Fibroblast of mammary gland (primary cell): ENCODE measurements at places on chromosomes 16 and 17.

- peak; percentile 40 for DNase-seq
Observed at GRCh38 chr17:61323003-61323908, 76.4 kb upstream of the TBX2 start.

DNA sequence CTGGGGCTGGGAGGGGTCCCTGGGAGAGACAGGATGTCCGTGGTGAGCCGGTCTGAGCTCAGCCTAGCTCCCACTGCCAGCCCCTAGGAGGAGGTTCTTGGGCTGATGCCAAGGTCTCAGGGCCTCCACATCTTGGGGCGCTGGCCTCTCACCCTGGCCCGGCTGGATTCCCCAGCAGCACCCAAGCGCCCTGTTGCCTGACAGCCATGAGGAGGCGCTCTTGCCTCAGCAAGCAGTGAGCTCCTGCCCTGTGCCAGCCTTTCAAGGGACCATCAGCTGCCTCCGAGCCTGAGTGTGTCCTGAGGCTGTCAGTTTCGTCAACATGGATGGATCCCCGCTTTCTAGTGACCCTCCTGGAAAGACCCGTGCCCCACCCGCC lies 234.9 kb upstream of the CIBAR2 start:
- no peak for DNase-seq

DNA sequence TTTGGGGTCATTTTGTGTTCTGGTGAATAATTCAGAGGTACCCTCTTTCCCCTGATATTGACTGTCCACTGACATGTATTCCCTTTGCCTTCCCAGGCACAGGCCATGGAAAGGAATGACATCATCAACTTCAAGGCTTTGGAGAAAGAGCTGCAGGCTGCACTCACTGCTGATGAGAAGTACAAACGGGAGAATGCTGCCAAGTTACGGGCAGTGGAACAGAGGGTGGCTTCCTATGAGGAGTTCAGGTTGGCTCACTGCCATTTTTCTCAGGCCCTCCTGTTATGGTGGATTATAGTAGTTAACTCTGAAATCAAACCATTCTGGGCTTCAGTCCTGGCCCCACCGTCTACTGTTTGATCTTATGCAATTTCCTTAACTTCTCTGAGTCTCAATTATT lies 1.6 kb upstream of the EFTUD2 start:
- peak; percentile 89 for DNase-seq

DNA sequence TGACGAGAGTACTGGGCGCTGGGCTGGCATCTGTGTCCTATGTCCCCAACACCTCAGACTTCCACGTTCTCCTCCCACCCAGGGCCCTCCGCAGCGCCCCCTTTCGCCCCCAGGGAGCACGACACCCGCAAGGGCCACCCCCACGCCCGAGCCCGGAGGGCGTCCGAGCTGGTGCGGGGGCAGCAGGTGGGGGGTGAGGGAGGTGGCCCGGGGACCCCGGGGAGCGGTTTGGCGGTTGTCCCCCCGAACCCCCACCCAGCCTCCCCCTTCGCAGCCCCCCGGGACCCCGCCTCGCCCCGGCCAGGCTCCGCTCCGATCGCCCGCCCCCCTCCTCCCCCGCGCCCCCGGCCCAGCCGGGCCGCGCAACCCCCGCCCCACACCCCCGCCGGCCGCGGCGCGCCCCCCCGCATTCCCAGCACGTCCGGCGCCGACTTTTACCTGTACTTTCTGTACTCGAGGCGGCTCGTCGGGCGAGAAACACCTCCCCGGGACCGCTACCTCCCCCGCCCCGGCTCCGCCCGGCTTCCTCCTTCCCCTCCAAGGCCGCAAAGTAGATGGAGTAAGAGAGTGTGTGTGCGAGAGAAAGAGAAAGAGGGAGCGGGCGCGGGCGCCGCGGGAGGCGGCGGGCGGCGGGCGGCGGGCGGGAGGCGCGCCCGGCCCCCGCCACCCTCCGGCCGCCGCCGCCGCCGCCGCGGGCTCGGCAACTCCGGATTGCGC lies 901 bp downstream of the CDYL2 start:
- no peak for DNase-seq

DNA sequence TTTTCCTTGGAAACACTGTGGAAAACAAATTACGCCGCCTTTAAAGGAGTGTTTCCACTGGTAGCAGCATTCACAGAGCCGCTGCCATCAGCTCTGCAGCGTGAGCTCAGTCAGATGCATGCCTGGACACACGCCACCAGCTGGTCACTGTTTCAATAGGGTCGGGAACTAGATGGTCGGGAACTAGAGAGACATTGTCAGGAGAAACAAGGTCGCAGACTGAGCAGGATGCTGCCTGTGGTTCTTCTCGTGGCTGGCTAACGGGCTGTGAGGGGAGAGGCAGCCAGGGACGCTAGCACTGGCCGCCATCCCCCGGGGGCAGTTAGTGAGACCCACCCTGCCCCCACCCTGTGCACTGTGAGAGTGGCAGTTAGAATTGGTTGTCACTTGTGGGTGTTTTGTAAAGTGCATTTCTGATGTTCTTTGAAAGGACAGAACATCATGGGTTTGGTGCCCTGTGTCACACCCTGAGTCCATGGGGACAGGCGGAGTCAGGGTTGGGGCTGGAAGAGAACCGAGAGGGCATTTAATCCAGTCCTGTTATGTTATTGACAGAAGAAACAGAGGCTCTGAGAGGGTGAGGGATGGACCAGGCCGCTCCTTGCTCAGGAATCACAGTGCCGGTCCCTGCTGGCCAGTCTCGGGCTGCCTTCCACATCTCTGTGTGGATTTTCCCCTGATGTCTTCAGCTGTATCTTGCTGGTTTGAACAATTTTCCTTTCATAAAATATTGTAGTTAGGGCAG lies 86.3 kb downstream of the SPECC1 start:
- peak; percentile 43 for DNase-seq

GRCh38 chr16:314795-315299 lies 31.9 kb downstream of the PDIA2 start:
- DNase-seq: no peak

- no peak for DNase-seq
Observed at GRCh38 chr16:62940569-62940968, 904.3 kb upstream of the CDH8 start.

DNA sequence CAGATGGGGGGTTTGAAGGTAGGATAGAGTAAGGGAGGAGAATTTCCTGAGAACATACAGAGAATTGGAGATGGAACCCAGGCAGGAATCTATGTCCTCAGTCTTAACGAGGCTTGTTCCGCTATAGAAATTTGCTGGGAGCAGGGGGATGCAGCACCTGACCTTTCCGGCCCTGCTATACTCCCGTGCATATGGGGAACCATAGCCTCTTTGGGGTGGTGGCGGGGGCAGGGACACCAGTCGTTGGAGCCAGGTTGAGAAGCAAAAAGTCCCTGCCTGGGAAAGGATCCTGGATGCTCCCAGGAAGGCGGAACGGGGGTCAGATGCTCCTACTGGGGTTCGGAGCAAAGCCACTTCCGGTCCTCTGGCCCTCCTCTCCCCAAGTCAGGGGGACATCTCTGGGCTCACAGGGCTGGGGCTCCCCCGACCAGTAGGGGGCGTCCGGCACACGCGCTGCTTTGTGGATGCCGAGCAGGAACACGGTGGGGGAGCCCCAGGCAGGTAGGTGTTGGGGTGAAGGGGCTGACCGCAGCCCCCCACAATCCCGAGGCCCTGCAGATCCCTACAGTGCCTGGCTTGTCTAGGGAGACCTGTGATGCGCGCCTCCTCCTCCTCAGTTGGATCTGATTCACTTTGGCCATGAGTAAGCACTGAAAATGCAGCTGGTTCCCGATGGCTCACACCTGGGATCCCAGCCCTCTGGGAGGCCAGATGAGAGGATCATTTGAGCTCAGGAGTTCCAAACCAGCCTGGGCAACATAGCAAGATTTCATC lies 15.5 kb upstream of the TFAP4 start:
- peak; percentile 75 for DNase-seq

DNA sequence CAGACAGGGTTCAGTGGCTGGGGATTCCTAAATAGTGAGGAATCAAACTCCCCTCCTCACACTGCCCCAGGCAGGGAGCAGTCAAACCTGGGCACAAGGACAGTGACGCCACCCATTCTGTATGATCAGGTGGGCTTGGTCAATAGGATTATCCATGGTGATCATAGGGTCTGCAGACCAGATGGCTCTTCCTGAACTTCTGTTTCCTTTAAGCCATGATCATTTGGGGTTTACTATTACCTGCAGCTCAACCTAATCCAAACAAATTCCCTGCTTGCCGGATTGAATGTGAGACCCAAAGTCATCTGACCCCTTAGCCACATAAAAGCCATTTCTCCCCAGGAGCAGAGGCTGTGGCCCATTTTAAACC lies 54.3 kb downstream of the PLXDC1 start:
- no peak for DNase-seq

DNA sequence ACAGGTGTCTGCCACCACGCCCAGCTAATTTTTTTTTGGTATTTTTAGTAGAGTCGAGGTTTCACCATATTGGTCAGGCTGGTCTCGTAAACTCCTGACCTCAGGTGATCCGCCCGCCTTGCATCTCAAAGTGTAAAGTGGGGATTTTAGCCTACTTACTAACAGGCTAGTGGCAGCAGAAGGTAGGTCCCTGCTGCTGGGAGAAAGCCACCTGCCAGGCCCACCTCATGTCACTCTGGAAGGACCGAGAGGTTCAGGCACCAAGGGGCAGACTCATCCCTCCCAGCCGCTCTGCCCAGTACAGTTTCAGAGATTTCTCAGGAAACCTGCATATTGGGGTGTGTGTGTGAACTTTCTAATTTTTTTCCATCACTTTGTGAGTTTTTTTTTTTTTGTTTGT lies 2.1 kb upstream of the RCVRN start:
- DNase-seq: no peak

GRCh38 chr17:75828076-75828400 lies 16.2 kb downstream of the UNC13D start:
- DNase-seq: no peak

GRCh38 chr17:36890398-36891168 lies 46.7 kb upstream of the LHX1 start:
- DNase-seq: no peak

DNA sequence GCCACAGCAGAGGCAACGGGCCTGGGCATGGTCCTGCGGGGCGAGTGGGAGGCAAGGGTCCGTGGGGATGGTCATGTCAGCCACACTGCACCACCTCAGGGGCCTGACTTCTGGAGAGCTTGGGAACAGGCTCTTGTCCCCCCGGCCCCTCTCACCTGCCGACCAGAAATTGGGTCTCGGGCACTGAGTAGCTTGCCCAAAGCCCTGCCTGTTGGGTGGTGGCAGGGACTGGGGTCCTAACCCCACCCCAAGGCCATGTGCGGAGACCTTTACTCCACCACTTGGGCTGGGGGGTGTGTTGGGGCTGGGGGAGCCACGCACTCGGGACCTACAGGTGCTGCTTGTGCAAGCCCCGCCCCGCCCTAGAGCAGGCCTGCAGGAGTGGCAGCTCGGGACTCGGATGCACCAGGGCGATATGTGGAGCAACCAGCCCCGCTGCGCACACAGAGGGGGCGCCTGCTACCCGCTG lies 24.2 kb upstream of the CHMP6 start:
- DNase-seq: no peak

- DNase-seq: no peak
Observed at GRCh38 chr16:50281391-50282009, 15.1 kb downstream of the ADCY7 start.

DNA sequence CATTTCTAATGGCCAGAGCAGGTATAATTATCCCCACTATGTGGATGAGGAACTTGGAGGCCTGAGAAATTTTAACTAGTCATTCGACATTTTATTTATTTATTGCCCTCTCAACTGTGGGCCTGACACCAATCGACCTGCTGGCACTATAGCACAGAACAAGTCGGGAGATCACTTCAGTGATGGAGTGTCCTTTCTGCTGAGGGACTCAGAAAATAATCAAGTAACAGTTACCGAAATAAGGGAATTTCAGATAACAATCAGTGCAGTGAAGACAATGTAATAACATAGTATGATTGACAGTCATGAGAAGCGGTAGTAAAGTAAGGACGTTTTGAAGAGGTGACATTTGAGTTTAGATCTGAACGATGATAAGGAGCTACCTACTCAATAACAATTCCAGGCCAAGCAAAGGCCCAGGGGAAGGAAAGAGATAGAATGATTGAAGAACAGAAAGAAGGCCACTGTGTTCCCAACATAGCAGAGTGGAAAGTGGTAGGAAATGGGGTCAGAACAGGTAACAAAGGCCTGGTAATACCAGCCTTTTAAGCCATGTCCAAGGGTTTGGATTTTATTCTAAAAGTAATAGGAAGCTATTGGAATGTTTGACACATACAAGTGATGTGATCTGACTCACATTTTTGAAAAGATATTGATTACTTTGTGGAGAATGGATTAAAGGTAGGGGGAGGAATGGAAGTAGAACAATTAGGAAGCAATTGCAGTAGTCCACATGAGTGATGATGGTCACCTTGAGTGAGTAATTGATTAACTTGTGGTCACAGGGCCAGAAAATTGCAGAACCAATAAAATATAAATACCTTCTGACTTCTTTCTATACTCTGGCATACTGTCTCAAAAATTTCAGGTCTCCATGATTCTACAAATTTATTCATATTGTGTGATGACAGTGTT lies 1.4 kb downstream of the STXBP4 start:
- no peak for DNase-seq

DNA sequence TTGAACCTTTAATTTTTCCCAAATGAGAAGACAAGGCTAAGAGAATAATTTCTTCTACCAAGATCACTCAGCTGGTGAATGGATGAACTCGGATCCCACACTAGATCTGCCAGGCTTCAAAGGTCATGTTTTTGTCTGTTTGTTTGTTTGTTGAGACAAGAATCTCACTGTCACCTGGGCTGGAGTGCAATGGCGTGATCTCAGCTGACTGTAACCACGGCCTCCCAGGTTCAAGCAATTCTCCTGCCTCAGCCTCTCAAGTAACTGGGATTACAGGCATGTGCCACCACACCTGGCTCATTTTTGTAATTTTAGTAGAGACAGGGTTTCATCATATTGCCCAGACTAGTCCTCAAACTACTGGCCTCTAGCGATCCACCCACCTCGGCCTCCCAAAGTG lies 6.6 kb downstream of the ZNF19 start:
- DNase-seq: no peak

- DNase-seq: no peak
Observed at GRCh38 chr17:59641799-59642484, 22.2 kb downstream of the CLTC start.

DNA sequence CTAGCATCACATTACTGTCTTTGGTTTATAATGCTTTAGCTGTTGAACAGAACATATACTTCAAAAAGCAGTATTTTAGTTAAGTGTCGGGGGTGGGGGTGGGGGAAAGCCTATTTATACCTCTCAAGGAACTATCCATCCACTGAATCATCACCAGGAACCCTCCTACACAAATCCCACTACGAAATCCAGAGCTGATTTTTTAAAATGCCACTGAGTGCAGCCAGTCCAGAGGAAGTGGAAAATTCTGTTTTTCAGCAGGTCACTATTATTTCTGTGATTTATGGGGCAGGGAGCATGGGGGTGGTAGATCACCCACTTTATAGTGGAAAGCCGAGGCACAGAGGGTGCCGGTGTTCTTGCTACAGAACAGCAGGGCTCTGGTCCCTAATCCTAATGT lies 284.1 kb downstream of the SOX9 start:
- DNase-seq: peak; percentile 72
